ENCODE measurements at places on chromosomes 3 and 15. TPM values are rescaled to one million over a fixed set of nuclear protein-coding genes. Genes with fewer than 3 reads are reported as not detected.

The CEMIP gene
- polyA plus RNA-seq = 0.11 TPM

GRCh38 chr15:95898761-95899160 lies 431.7 kb upstream of the NR2F2 start:
- no peak for DNase-seq

The CCR9 gene
- polyA plus RNA-seq = 0.43 TPM

DNA sequence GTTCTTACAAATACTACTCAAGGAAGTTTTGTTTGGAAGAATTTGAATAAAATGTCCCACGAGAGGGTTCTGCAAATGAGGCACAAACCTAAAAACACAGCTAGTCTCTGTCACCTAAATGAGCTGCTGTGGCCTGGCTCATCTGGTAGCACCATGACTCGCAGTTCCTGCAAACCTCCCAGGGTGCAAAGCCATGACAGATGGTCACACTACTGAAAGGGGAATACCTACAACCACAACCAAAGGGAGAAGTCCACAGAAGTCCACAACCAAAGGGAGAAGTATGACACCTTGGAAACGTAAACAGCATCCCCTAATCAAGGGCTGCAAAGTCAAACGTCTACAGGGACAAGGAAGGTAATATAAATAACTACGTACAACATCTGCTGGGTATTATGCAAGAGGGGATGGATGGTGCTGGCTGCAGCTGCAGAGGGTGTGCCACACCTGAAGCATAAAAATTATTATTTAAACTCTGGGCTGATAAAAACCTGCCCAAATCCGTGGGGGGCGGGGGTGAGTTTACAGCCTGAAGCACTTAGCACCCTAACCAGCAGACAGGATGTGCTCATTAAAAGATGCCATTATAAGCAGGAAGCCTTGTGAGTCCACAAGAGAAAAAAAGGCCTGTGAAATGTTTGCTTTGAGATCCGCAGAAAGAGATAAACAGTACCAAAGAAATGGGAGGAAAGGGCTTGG lies 184.0 kb downstream of the MAGI1 start:
- DNase-seq = no peak

DNA sequence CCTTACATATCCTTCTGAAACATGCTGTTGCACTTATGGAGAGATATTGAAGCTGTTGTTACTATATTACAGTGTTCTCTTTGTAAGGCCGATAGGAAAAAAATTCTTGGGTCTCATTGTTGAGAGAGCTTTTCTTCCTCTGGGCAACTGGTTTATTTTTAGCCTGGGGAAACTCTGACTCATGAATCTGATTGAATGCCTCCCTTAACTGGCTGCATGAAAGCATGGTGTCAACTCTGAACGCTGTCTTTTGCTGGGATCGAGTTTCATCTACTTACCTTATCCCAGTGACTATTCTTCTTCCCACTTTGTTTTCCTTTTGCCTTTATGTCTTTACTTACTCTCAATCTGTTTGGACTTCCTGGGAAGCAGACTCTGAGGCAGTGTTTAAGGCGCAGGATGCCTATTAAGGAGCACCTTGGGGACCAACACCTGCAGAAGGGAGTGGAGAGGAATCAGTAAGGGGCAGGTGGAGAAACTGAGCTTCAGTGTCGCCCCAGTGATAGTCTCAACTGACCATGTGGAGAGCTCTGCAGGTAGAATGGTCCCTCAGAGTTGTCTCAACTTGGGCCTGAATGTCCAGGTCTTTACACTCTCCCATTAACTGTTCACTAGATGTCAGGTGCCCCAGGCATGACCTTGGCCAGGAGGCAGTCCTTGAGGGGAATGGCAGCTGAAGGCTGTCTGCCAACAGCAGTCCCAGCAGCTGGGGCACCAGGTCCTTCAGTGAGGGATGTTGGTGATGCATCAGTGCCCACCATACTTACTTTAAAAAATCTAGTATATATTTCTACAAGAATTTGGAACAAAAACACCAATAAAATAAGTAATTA lies 88.9 kb upstream of the CCNL1 start:
- no peak for DNase-seq

GRCh38 chr15:57060799-57061198 lies 142.4 kb downstream of the TCF12 start:
- no peak for DNase-seq

- DNase-seq = no peak
These were observed 22.0 kb downstream of the CMSS1 start for GRCh38 chr3:99839613-99840012.
